ENCODE measurements at places on chromosomes 7 and 10. TPM values are rescaled to one million over a fixed set of nuclear protein-coding genes. Genes with fewer than 3 reads are reported as not detected.

Gene GLI3
- 22.1 TPM for total RNA-seq

Gene CYP2C19
- not detected for total RNA-seq

Gene GPR85
- total RNA-seq, result 1.3 TPM

Gene ACTR3C
- 0.25 TPM for total RNA-seq

Gene CYP3A4
- total RNA-seq, result not detected

Gene KEL
- 0.96 TPM for total RNA-seq

Gene RADIL
- 0.22 TPM for total RNA-seq

Gene MALSU1
- 55.9 TPM for total RNA-seq

Gene SYT15B
- total RNA-seq, result 1.5 TPM

Gene UNCX
- total RNA-seq, result not detected

Gene DDIT4
- 244 TPM for total RNA-seq

Gene OR2A12
- not detected for total RNA-seq

- DNase-seq, result no peak
These were observed 552.2 kb downstream of the MDFIC start for GRCh38 chr7:115474137-115474536.

DNA sequence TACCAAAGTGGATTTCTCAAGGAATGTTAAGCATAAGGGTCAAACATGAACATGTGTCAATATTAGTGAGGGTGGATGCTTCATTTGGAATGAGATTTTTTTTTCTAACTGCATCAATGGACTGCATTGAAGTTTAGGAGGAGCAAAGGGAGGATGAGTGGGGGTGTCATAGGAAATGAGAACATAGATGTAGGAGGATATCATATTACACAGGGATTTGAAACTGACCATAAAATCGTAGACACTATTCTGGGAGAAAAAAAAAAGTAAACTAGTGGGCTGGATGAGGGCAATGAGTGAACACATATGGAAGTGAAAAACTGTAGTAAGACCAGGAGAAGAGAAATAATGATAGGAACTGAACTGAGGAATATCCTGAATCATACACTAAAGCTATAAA is 109.4 kb downstream of the SEMA3A start:
- DNase-seq, result peak; percentile 66

DNA sequence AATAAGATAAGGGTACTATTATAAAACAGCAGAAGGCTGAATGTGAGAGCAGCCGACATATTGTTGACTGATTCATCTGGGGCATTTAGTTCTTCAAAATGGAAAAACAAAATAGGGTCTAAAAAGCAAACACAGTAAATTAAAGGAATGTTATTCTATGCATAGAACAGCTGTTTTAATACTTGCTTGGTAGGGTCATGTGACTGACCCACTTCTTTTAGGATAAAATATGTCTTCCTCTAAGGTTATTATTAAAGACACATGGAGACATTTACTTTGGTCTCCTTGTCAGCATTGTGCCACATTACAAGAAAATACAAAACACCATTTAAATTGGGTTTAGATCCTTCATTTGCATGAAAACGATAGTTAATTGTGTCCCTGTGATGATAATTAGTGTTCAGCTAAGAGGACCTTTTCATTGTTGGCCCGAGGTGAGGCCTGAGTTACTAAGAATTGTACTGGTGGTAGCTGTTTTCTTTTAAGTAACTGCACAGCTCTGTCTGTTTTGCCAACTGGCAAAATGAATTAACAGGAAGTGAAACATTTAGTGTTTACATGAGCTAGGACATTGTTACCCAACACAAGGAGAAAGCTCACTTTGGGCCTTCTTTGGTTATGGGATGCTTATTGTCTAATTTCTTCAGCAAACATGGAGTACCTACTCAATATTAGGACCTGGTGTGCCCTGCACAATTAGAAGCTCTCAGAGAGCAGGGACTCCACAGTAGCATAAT is 764.4 kb downstream of the LRMDA start:
- no peak for DNase-seq

DNA sequence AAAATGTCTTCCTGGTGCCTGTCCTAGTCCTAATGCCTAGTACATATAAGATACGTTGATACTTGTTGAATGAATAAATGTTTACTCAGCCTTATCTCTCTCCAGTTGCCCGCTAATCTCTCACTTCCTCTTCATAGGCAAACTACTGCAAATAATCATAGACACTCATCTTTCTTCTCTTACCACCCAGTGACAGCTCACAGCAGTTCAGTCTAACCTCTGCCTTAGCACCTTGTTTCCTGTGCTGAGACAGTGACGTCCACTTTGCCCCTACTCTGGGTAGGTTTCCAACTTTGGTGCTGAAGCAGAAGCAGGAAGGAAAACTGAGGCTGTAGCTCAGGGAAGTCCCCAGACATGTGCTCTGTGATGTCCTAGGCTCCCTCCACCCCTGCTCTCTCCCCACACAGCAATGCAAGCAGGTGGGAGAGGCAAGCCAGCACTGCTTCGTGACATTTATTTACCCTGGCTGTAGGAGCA is 45.5 kb upstream of the RHOBTB1 start:
- no peak for DNase-seq

DNA sequence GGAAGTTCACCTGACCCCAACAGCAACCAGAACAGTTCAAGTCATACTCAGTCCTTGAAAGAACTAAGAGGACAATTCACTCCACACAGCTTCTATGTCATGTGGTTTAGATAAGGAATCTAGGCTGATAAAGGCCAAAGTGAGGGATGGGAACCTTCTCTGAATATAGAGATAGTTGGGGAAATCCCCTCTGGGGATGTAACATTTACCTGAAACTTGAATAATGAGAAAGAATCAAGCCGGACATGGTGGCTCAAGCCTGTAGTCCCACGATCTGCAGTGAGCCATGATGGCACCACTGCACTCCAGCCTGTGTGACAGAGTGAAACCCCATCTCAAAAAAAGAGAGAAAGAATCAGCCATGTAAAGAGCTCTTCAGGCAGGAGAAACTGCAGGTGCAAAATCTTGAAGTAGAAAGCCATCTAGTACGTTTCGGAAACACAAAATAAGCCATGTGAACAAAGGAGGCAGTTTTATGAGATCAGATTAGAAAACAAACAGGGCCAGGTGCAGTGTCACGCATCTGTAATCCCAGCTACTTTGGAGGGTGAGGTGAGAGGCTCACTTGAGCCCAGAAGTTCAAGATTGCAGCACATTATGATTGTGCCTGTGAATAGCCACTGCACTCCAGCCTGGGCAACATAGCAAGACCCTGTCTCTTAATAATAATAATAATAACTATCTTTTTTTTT is 4.5 kb upstream of the DNMBP start:
- no peak for DNase-seq

- DNase-seq, result no peak
These were observed 121.3 kb upstream of the HABP2 start for GRCh38 chr10:113431398-113432160.

DNA sequence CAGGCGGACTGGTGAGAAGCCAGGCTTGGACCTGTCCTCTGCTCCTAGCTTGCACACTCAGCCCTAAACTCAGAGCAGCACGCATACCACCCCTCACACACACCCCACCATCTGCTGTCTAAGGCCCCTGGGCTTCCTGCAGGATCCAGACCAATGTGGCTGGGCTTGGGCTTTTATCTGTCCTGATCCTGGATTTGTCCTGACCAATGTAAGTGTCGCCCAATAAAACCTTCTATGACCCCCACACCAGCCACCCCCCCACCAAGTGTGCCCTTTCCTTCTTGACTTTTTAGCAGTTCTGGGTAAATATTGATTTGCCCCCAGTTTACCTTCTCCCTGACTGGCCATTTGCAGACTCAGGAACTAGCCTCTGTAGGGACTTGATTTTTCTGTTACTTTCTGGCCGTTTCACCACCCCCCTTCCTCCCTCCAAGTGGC is 1.7 kb upstream of the HOXA13 start:
- DNase-seq, result no peak

GRCh38 chr7:1495564-1496242 is 8.5 kb downstream of the INTS1 start:
- no peak for DNase-seq

DNA sequence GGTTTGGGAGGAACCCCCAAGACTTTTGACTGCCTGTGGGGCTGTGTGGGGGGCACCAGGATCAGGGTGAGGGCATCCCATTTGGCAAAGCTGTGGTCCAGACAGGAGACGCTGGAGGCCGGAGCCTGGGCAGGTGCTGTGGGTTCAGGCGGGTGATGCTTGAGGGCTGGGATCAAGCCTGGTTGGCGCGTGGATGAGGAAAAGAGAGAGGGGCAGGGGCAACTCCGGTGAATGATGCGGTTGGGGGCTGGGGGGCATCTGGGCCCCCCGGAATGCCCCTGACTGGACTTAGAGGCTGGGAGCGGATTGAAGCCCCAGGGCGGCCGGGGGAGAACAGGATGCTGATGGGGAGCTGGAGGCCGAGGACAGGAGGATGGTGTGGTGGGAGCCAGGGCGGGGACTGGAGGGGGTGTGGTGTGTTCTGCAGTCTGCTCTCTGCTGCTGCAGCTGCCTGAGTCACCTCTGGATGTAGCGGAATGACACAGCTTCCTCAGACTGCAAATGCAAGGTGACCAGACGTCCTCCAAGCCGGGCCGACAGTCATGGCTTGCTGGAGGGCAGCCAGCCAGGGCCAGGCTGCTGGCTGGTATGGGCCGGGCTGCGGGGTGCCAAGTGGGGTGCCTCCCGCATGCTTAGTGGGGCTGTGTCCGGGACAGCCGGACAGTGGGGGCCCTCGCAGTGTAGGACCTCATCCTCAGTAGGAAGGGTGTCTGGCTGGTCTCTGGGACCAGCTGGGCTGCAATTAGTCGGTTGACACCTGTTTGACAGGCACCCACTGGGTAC is 3.2 kb downstream of the MAFK start:
- DNase-seq, result peak; percentile 89

DNA sequence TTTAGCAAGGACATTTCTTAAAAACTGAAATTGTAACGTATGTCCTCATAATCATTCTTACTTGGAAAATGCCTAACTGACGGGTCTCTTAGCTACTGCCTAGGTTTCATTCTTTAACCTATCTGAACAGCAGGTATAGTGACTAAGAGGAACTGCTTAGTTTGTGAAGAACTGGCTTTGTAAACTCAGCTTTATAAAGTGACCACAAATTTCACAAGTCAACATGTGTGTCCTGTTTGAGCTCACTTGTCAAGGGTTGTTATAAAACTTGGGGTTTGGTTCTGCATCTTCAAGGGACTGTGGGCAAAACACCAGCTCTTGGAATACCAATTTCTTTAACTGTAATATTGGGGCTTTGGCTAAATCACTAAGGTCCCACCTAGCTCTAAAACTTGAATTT is 32.2 kb downstream of the MRPS33 start:
- DNase-seq, result no peak

DNA sequence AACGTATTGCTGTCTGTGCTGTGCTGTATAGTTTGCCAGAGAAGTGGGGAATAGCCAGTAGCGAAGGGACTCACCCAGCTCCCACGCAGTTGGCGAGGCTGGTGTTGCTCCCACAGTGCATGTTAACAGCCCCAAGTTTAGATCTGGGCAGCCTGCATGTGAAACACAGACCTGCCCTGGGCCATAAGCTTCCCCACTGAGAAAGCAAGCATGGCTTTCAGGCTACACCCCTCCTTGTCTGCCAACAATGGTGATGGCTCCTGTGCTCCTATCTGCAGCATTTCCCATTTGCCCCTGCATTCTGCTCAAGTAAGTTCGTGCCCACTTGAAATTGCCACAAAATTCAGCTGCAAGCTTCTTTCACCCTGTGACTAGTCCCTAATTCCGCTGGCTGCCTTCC is 57.5 kb downstream of the IPMK start:
- DNase-seq, result no peak

- peak; percentile 67 for DNase-seq
These were observed 65.3 kb upstream of the ARID5B start for GRCh38 chr10:61835946-61836887.

DNA sequence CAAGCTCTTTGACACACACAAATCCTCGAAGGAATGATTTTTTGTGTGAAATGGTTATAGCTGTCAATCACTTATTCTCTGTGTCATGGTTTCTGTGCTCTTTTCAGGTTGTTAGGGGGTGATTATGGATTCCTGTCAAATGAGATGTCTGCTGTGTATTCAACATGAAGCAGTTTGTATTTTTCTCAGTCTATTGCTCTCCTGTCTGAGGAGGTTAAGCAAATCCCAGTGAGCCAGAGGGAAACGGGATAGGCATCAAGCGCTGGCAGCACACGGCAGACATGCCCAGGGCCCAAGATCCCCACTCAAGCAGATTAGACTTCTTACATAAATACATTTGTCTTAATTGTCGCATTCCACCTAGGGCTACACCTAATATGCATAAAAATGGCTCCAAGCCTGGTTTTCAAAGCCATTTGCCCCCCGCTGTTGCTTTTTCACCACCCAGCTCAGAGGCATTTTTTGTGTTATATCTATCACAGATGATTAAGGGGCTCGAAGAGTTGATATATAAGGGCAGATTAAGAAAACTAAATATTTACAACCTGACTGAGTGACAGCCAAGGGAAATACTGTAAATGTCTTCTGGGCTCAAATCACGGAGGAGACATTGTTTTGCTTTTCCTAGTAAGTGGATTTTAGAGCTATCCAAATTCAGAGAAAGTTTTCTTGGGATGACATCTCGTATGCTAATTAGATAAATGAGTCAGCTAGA is 192.7 kb upstream of the LRGUK start:
- DNase-seq, result no peak

- DNase-seq, result no peak
These were observed 63.6 kb downstream of the TES start for GRCh38 chr7:116273918-116274301.

DNA sequence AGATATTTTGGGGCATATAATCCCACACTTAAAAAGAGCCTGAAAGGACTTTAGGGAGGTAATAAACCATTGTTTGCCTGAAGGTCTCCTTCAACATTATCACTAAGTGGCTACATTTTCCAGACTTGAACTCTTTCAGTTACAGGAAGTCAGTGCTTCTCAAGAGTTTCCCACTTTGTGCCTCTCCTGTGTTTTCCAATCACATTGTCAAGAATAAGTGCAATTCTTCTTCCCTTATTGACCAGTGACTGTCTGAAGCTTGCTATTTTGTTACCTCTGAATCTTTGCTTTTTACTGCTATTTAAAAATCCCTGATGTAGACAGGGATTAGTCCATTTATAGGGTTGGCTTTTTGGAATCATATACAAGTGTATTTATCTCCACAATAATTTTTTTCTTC is 346.7 kb upstream of the ANKRD30A start:
- no peak for DNase-seq
